BE2C (cell line): ENCODE measurements at places on chromosomes 2 and 18.

DNA sequence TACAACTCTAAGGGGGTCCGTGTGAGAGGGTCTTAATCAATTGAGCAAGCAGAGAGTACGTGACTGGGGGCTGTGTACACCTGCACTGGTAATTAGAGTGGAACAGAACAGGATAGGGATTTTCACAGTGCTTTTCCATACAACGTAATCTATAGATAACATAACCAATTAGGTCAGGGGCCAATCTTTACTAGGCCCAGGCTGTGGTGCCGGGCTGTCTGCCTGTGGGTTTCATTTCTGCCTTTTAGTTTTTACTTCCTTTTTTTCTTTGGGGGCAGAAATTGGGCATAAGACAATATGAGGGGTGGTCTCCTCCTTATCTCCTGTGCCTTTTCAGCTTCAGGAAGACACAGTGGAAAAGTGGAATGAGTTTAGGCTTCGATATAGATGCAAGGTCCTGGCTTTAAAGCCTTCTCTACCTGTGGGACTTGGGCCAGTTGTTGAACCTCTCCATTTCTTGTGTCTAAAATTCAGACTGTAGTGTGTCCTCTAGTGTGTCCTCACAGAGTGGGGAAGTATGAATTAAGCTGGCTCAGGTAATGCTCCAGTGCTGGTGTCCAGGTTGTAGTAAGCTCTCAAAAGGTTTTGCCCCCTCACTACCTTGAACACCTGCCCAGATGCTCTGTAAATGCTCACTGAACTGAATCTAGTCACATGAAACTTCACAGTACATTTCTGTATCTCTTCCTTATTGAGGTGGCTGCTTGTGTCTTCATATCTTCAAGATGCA lies 422.8 kb downstream of the SETBP1 start:
- DNase-seq = no peak

- peak; percentile 75 for DNase-seq
Observed at GRCh38 chr2:85768713-85769112, 14.9 kb downstream of the ATOH8 start.

GRCh38 chr2:63742580-63742976 lies 99.1 kb upstream of the UGP2 start:
- no peak for DNase-seq

DNA sequence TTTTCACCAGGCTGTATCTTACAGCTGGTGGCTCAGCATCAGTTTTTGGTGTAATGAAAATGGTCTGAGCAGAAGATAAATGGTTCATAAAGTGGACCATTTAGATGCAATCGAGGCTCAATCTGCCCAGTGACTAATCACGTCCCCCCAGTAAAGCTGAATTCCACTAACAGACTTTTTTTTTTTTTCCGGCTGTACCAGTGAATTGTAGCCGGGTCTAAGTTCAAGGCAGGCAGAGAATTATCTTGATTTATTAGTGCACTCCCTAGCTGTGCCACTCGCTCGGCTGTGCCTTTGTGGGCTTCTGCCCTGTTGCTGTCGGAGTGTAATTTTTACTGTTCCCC lies 215.1 kb upstream of the POU3F3 start:
- peak; percentile 45 for DNase-seq

GRCh38 chr2:45263147-45263546 lies 253.9 kb upstream of the SIX2 start:
- peak; percentile 48 for DNase-seq

GRCh38 chr2:8132351-8132831 lies 549.5 kb upstream of the ID2 start:
- no peak for DNase-seq

DNA sequence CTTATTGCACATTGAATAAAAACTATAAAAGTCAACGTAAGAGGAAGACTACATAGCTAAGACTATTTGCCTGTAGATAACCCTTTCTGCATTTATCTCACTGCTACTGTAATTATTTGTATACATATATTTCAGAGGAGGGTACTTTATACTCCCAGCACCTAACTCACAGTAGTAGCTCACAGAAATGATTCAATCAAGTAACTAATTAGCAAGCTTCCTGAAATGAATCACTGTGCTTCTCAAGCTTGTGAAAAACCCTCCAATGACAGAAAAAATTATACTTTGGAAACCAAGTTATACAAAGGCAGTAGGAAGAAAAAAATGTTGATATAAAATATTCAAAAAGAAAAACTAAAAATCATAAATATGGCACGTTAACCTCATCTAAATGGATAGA lies 124.9 kb downstream of the NBAS start:
- DNase-seq = no peak

DNA sequence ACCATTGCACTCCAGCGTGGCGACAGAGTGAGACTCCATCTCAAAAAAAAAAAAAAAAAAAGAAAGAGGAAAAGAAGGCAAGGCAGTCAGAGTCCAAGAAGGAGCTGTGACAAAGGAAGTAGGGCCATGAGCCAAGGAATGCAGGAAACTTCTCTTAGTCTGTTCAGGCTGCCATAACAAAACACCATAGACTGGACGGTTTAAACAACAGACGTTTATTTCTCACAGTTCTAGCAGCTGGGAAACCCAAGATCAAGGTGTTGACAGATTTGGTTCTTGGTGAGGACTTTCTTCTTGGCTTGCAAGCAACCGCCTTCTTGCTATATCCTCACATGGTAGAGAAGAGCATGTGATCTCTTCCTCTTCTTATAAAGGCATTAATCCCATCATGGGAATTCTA lies 13.1 kb upstream of the SUMO1 start:
- DNase-seq = no peak

- DNase-seq = peak; percentile 59
Observed at GRCh38 chr2:112077814-112078213, 22.7 kb downstream of the TMEM87B start.

DNA sequence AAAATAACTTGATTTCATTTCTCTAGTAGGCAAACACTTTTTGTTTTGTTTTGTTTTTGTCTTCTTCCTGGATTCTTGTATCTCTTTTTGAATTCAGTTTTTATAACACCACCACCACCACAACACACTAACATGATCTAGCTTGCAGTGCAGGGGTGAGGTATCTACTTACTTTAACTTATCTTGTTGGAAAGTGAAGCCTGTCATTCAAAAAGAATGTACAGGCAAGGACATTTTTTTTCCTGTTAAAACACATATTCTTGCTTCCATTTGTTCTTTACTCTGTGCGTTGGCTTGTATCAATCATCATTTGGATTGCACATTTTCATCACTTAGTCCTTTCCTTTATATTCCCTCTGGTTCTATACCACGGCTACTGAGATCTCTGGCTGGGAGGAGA lies 824.2 kb downstream of the PLCL1 start:
- DNase-seq = no peak

DNA sequence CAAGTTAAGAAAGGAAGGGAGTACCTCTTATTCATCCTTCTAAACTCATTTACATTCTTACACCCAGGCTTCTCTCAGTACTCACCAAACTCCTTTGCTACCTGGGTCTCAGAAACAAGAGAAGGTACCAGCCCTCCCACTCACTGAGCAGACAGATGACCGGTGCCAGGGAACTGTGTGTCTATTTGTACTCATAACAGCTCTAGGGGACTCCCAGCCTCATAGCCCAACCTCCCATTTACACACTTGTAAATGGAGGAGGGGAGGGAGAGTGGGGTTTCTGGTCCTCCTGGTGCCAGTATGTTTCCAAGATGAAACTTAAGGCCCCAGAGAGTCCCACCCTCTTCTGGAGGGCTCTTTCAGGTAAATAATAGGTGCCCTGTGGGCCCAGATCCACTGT lies 42.8 kb upstream of the SIGLEC15 start:
- DNase-seq = no peak

- no peak for DNase-seq
Observed at GRCh38 chr2:226431288-226431948, 368.2 kb downstream of the IRS1 start.

- no peak for DNase-seq
Observed at GRCh38 chr2:220277445-220277975, 650.1 kb downstream of the SLC4A3 start.

DNA sequence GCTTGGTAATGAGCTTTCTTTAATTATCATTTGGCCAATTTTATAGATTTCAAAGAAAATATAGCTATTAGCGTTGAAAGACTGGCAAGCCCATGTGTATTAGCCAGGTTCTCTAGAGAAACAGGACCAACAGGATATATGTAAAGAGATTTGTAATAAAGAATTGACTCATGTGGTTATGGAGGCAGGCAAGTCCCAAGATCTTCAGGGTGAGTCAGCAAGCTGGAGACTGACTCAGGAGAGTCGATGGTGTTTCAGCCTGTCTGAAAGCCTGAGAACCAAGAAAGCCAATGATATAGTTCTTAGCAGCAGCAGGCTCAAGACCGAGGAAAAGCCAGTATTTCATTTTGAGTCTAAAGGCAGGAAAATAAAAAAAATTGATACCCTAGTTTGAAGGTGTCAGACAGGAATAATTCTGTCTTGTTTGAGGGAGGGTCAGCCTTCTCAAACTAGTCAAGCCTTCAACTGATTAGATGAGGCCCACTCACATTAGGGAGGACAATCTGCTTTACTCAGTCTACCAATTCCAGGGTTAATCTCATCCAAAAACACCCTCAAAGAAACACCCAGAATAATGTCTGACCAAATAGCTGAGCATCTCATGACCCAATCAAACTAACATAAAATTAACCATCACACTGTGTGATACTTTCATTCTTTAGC lies 78.3 kb upstream of the CRIM1 start:
- DNase-seq = no peak

DNA sequence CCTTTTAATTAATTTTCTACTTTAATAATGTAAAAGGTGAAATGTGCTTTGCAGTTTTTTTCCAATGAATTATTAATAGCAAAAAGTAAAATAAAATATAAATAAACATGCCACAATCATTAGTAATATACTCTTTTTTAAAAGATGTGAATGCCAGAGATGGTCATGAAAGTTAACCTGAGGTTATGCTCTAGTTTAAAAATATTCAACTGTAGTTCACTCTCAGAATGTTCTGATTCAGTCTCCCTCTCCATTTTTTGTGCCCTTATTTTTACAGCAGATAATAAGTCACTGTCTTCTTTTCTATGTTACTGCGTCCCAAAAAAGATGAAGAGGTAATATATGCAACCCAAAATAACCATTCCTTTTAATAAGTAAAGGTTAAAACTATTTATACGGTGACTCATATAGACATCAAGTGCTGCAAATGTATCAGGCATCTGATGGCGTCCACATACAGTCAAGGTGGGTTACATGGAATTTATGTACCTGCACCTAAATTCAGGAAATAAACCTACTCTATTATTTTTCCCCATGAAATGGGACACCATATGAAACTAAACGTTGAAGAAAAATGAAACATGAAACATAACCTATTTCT lies 153.6 kb upstream of the ZNF804A start:
- no peak for DNase-seq

- no peak for DNase-seq
Observed at GRCh38 chr2:30308280-30308679, 76.9 kb downstream of the LBH start.

- no peak for DNase-seq
Observed at GRCh38 chr2:237924164-237924534, 42.7 kb upstream of the UBE2F start.

- DNase-seq = no peak
Observed at GRCh38 chr2:60573251-60573650, 19.8 kb upstream of the BCL11A start.

DNA sequence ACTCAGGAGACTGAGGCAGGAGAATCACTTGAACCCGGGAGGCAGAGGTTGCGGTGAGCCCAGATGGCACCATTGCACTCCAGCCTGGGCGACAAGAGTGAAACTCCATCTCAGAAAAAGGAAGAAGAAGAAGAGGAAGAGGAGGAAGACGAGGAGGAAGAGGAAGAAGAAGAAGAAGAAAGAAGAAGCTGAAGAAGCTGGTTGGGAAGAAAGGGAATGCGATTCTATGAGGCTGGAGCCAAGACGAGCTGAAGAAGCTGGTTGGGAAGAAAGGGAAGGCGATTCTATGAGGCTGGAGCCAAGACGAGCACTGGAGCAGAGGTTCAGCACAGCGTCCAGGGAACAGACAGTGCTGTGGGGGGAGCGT lies 30.3 kb upstream of the TAF1B start:
- no peak for DNase-seq

GRCh38 chr2:176793792-176794191 lies 418.8 kb upstream of the HNRNPA3 start:
- DNase-seq = no peak

GRCh38 chr2:68741805-68742306 lies 7.2 kb downstream of the ARHGAP25 start:
- no peak for DNase-seq
